CD4-positive, alpha-beta T cell treated with Interleukin-2 at 100 ng/mL for 4 hours (primary cell): ENCODE measurements at places on chromosomes 4 and X.

GRCh38 chr4:95181243-95181995 lies 367.4 kb downstream of the UNC5C start:
- peak; percentile 26 for DNase-seq

- DNase-seq: peak; percentile 87
These were observed 26.3 kb downstream of the RTL5 start for GRCh38 chrX:72105436-72105835.

DNA sequence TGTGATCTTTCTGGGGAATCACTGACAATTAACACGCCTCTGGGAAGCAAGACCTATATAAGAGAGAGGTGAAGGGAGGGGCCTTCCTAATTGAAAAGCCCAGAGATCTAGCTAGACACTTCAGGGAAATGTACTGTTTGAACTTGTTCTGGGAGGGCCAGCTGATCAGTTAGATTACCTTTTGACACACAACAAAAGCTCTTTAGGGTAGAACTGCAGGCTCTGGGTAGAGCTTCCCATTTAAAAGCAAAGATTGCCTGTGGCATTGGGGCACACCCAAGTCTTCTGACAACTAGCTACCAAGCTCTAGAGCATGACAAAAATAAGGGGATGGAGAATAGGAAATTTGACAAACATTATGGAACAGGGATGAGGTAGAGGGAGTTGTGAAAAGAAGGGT lies 26.3 kb downstream of the AREG start:
- DNase-seq: no peak

DNA sequence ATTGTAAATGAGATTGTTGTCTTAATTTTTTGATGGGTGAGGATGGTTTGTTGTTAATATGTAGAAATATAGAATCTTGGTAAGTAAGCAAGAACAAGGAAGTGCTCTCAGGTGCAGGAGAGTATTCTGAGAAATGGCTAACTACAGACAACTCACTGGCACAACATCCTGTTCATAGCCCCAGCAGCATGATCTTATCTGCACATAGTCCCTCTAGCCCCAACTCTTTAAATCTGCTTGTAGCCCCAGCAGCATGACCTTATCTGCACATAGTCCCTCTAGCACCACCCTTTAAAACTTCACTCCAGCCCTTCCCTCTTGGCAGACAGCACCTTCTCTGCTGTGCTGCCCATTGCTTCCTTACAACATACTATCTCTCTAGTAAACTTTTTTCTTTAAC lies 1957.1 kb upstream of the ADGRL3 start:
- no peak for DNase-seq

- DNase-seq: peak; percentile 81
These were observed 2.5 kb downstream of the COQ2 start for GRCh38 chr4:83282049-83282535.

DNA sequence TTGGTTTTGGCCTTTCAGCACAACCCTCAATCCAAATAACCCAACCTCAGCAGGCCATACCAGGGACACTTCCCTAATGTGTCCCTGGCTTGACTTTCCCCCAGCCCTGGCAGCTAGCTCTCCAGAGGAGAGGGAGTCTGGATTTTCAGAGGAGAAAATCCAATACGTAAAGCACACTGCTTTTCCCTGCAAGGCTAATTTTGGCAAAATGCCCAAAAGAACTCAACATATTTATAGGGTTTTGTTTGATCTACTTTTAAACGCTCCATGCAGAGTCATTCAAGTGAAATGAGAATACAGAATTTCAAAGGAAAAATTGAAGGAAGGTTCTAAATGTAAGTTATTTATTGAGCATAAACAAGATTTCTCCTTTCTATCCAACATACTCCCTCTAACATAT lies 167.2 kb downstream of the SH3KBP1 start:
- no peak for DNase-seq

GRCh38 chr4:113711883-113712662 lies 49.5 kb downstream of the CAMK2D start:
- DNase-seq: no peak

GRCh38 chr4:24024605-24025004 lies 134.8 kb upstream of the PPARGC1A start:
- DNase-seq: no peak

GRCh38 chrX:10754445-10754844 lies 134.1 kb upstream of the MID1 start:
- no peak for DNase-seq

DNA sequence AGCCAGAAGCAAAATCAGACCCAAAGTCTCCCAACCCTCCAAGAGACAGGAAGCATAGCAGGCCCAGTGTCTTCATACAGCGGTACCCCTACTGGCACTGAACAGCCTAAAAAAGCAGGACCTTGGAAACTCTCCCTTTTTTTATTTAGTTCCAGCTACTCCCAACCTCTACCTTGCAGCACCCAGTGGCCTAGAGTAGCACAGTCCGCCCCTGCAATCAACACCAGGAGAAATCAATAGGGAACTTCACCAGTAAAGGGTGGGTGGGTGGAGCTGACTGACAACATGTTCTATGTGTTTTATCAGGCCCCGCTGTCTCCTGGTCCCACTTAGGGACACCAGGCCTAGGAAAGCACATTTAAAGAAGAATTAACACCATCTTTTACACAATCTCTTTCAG lies 378.5 kb upstream of the CT83 start:
- no peak for DNase-seq

DNA sequence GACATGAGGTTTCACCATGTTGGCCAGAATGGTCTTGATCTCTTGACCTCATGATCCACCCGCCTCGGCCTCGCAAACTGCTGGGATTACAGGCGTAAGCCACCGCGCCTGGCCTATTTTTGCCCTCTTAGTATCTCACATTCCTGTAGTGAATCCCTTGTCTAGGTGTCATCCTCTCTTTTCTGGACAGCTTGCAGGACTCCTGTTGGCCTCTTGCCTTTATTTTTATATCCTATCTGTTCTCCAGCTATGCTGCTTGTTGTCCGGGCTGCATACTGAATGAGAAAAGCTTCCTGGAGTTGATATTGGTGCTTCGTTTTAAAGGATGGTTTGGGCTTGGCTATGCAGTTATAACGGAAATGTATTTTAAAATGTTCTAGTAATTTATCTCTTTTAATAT lies 148.6 kb downstream of the TLL1 start:
- DNase-seq: no peak

DNA sequence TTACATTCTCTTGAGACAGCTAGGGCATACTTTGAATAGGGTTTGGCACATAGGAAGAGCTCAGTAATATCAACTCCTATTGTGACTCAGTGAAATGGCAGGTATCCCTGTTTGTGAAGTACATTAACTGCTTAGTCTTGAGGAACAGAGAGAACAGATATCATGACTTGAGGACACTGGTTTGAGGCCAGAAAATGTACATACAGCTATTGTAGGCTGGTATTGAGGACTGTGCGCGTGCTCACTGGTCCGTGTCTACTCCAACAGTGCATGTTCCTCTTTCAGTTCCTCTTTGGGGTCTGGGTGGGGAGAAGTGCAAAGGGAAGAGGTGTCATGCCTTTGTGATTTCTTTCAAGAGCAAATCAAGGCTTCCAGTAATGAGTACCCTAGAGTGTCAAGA lies 34.6 kb upstream of the TBC1D9 start:
- DNase-seq: peak; percentile 6

GRCh38 chrX:47143894-47144625 lies 442 bp downstream of the NDUFB11 start:
- peak; percentile 21 for DNase-seq

DNA sequence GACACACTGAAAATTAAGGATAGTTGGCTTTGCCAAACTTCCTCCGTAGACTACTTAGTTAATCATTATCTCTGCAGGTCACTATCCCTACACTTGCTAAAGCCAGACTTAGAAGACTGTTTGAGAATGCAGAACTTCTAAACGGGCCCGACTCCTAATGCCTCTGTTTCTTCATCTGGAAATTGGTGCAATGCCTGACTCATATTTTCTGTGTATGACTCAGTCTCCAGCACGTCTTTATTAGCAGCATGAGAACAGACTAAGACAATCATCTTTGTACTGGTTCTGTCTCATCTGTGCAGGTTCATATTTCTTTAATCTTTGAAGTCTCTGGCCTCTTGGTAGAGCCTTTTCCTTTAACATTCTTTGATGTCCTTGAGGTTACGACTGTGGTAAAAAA lies 411.9 kb upstream of the ACTRT1 start:
- no peak for DNase-seq

GRCh38 chrX:12989461-12989860 lies 14.6 kb downstream of the TMSB4X start:
- no peak for DNase-seq
